ENCODE measurements at places on chromosomes 16 and 17.

DNA sequence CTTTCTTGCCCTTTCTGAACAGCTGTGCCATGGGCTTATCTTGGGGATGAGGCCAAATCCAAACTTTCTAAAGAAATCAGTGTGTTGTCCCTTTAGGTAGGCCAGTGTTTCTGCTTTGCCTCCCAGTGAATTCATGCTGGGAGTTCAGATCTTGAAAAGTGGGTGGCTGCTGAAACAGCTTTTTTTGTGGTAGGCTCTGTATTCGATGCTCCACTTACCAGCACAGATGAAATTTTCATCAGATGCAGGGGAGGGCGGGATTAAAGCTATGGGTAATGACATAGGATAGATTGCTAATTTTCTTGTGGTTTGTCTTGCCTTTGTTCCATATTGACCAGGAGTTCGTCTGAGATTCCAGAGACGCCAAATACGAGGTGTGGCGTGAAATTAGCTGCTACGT, 2.8 kb downstream of the SOCS7 start:
- no peak for DNase-seq

- DNase-seq, result no peak
Observed at GRCh38 chr17:49975531-49975930, 6.5 kb downstream of the DLX4 start.

GRCh38 chr16:72646615-72647014, 401.3 kb downstream of the ZFHX3 start:
- DNase-seq, result no peak

DNA sequence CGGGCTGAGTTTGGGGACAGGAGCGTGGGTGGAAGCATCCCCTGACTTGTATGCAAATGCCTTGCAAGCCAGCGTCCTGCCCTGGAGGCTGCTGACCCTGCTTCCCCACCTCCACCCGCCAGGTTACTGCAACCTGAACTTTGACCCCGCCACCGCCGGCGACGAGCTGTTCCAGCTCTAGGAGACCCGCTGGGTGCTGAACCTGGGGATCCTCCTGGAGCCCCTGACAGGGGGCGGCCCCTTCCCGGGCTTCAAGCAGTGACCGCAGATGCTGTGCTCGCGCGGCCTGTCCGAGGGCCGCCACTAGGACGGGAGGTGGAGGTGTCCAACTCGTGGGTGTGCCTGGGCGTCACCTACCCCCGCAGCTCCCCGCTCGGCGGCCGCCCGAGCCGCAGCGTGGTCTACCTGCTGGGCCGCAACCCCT, 10.7 kb upstream of the SLC16A5 start:
- no peak for DNase-seq

DNA sequence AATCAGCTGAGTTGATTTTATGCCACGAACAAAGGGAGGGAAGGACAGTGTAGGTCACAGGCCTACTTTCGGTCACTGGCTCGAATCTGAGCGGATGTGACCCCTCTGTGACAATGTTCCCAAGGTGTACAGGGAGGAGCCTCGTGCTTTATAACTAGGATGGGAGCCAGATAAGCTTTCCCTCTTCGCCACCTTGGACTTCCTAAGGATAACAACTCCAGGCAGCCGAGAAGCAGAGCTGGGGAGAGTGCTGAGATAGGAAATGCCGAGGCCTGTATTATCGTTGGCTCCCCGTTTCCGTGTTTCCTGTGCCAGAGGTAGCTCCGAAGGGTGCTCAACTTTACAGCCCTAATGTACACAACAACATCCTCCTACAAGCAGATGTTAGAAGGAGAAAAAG, 217.8 kb upstream of the IRX3 start:
- DNase-seq, result no peak

GRCh38 chr17:20264996-20265395, 202.3 kb downstream of the LGALS9B start:
- DNase-seq, result no peak

- DNase-seq, result no peak
Observed at GRCh38 chr16:10895053-10895946, 18.3 kb downstream of the CIITA start.

Measured in GM04503 (cell line).